ENCODE measurements at places on chromosomes 1 and 21.

DNA sequence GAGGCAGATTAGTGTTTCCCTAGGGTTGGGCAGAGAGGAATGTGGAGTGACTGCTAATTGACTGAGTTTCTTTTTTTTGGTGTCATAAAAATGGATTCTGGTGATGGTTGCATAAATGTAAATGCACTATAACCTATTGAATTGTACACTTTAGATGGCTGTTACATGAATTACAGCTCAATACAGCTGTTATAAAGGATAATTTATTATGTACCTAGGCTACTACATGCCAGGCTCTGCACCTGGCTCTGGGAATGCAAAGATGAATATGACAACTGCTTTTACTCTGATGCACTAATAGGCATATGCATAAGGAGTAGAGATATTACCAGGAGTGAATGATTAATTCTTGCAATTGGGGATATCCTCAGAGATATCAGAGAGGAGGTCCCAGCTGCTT, 345.3 kb downstream of the PTBP2 start:
- no peak for DNase-seq

DNA sequence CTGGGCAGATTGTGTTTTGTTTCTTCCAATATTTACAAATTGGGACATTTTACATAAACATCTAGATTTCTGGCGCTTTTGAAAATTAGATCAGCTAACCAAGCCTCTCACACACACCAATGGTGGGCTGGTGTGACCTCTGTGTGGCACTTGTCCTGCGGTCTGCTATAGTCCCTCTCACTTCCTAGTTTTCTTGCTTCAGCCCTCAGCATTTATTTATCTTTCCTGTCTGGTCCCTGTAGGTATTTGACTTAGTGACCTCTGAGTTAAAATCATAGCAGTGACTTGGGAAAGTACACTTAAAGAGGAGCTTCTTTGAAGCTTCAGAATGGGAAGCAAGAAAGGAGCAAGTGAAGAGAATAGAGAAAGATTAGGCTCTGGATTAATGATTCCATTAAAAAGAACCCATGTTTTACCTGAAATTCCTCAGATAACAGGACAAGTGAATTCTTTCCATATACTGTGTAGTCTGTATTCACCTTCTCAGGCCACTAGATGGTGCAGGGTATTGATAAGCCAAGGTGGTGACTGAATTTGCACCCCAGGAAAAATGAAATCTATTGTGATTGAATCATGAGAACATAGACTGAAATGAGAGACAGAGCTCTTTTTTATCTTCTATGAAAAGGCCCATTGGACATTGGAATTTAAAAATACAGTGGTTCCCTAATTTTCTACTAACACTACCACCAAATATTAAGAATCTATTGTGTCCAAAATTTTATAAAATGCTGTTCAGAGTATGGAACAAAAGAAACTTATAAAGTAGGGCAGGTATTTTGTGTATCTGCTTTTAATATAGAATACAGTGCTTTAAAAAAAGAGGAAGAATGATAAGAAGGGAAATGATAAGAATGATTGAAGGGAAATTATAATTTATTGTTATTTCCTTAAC, 7.1 kb upstream of the DIPK1A start:
- no peak for DNase-seq

DNA sequence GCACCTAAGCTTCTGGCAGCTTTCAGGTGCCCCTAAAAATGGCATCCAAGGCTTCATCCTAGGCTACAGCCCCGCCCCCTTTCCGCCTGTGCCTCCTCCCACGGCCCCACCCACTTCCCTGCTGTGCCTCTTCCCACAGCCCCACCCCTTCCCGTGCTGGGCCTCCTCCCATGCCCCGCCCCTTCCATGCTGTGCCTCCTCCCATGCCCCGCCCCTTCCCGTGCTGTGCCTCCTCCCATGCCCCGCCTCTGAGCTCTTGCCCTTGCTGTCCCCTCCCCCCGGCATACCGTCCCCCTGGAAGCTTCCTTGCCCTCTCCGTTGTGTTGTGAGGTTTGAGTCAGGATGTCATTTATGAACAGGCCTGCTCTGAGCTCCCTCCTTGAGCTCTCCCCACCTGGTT, 228.5 kb upstream of the AJAP1 start:
- DNase-seq: no peak

DNA sequence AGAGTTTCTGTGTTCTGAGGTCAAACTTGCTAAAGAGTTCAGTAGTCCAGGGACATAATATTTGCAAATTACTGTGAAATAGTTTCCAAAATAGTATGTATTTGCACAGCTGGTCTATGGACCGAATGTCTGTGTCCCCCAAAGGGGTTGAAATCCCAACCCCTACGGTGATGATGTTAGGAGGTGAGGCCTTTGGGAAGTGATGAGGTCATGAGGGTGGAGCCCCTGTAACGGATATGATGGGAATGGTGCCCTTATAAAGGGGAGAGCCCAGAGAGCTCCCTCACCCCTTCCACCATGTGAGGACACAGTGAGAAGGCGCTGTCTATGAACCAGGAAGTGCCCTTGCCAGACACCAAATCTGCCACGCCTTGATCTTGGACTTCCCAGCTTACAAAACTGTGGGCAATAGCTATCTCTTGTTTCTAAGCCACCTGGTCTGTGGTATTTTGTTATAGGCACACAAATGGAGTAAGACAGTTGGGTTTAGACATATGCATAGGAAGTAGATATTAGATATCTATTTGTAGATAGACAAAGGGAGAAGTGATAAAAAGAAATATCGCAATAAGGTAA, 21.7 kb downstream of the RNF187 start:
- DNase-seq: no peak

- no peak for DNase-seq
Measured at GRCh38 chr1:208855403-208855802, 611.2 kb upstream of the PLXNA2 start.

DNA sequence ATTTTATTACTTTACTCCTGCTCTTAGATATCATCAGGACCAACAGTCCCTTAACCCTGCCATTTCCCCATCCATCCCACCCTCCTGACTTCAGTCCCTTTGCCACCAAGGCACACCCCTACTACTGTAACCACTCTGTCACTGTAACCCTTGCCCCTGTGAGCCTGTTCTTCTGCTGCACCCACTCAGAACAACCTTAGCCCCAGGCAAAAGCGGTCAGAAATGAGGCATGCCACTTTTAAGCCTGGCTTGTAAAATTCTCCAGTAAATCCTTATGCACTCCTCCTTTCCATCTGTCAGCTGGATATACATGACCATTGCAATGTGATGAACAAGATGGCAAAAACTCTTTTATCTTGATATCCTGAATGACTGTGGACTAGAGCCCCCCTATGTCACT, 555.0 kb upstream of the PLXNA2 start:
- no peak for DNase-seq

- no peak for DNase-seq
Measured at GRCh38 chr1:202562444-202563060, 147.7 kb downstream of the SYT2 start.

- no peak for DNase-seq
Measured at GRCh38 chr1:98964198-98964597, 40.5 kb downstream of the PLPPR5 start.

DNA sequence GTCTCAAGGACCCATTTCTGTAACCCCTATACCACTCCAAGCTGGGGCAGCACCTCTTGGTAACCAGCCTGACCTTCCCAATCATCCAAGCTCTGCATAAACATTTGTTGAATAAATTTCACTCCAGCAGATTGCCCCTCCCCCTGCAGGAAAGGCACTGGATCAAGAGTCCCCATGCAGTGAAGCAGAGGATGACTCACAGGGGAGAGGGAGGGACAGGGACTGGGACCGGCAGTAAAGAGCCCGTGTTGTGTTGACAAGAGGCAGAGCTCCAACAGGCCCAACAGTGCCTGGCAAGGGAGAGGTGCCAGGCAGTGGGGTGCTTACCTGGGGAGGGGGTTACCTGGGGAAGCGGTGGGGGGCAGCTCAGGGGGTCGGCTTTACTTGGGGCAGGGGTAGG, 32.3 kb downstream of the SLC9A1 start:
- peak; percentile 72 for DNase-seq
